ENCODE measurements at places on chromosomes 12 and 14. TPM values are rescaled to one million over a fixed set of nuclear protein-coding genes. Genes with fewer than 3 reads are reported as not detected.

The KCNC2 gene
- not detected for total RNA-seq

The KRT6C gene
- total RNA-seq: not detected

The C3AR1 gene
- total RNA-seq: not detected

The INF2 gene
- total RNA-seq: 81.9 TPM

The REM2 gene
- 0.36 TPM for total RNA-seq

The FITM1 gene
- total RNA-seq: not detected

The ADGRD1 gene
- total RNA-seq: 0.45 TPM

The DDN gene
- total RNA-seq: 0.48 TPM
